ENCODE measurements at places on chromosomes 4 and X. TPM values are rescaled to one million over a fixed set of nuclear protein-coding genes. Genes with fewer than 3 reads are reported as not detected.
A peak's percentile ranks its signal among the peaks of the same experiment; 100 is the strongest.

Gene SCLT1
- 5.3 TPM for total RNA-seq

DNA sequence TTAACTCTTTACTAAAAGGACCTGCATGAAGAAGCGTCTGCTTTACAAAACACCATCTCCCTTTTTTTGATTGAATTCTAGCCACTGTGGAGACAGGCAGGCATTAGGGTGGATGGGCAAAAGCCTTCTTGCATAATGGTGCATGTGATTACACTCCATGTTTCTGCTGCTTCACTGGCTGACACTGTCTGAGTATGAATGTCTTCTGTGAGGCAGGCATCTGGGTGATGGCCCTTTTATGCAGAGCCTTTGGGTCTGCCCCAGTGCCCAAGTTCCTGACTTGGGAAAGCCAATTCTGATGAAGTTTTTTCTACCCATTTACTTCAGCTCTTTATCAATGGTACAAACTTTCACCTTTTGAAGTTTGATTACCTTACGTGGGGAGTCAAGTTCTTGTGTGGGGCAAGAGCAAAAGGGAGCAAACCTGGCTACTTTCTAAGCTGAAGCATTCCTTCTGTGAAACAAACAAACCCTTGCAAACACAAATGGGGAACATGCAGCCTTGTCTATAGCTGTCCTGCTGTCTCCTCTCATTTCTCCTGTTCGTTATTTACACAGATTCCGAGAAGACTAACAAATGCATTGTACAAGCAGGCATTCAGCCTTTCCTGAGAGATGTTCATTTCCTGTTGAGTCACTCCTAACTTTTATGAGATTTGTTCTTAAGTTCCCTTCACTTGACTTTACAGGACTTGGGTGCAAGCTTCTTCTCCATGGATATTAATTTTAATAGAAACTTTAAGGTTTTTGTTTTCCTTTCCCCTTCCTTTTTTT lies 301.9 kb downstream of the TLL1 start:
- peak; percentile 65 for DNase-seq

GRCh38 chr4:116438981-116439729 lies 646.2 kb downstream of the TRAM1L1 start:
- no peak for DNase-seq

Gene SAGE1
- total RNA-seq: not detected

GRCh38 chr4:139904406-139904805 lies 238.8 kb downstream of the MGST2 start:
- no peak for DNase-seq

Gene SH2D1A
- not detected for total RNA-seq

Gene SOWAHB
- total RNA-seq: 21.1 TPM

Gene CT45A2
- not detected for total RNA-seq

- DNase-seq: peak; percentile 15
These were observed 89.9 kb upstream of the PAK3 start for GRCh38 chrX:111006116-111006515.

- no peak for DNase-seq
These were observed 72.4 kb upstream of the UCP1 start for GRCh38 chr4:140641105-140641555.

Gene HMX1
- not detected for total RNA-seq

- no peak for DNase-seq
These were observed 69.5 kb downstream of the SHROOM2 start for GRCh38 chrX:9855561-9856283.

Gene RXFP1
- total RNA-seq: not detected

Gene UNC5C
- total RNA-seq: not detected

GRCh38 chrX:31440546-31440945 lies 368.7 kb upstream of the FTHL17 start:
- DNase-seq: no peak

DNA sequence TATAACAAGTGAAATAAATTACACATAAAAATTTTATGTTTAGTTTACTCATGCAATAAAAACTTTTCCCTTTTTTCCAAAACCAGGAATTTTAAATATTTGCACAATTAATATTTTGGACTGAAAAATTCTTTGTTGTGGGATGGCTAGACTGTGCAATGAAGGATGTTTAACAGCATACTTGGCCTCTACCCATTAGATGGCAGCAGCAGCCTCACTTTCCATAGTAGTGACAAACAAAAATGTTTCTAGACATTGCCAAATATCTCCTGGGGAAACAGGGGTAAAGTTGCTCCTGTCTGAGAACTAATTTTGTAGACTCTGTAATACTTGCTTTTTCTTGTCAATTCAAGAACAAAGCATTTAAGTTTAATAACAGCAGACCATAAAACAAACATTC lies 49.8 kb downstream of the SCLT1 start:
- DNase-seq: peak; percentile 13

DNA sequence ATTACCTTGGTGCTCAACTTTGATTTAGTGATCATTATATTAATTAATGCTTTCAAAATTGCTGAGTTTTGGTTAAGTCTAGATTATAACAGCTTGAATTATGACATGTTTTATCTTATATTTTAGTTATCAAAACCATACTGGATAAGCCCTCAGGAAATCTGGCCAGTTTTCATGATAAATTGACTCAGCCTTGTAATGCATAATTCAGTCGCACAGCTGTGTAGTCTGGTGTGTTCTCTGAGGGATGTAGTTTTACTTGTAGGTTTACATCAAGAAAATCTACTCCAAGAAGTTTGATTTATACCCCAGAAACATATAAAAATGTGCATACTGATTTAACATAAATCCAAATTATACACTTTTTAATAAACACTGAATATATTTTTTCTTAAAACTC lies 477.5 kb downstream of the SPRY1 start:
- no peak for DNase-seq

Gene COQ2
- 9.5 TPM for total RNA-seq

Gene PAGE5
- not detected for total RNA-seq

DNA sequence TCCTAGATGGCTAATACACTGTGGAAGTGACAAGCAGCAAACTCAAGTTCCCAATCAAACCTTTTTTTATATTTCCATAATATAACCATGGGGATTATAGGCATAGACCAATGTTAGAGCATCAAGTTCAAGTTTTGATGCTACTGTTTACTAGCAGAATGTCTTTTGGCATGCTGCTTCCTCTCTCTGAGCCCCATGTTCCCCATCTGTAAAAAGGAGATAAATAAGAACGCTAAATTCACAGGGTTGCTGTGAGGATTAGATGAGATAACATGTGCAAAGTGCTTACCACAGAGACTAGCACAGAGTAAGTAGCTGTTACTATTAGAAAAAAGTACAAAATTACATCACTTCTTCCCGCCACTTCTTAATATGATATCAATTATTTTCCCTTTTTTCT lies 18.0 kb downstream of the MBNL3 start:
- DNase-seq: no peak

Gene CWH43
- 3.7 TPM for total RNA-seq

Gene F8
- total RNA-seq: 0.26 TPM

GRCh38 chrX:38232079-38232686 lies 11.5 kb upstream of the SRPX start:
- DNase-seq: peak; percentile 63

DNA sequence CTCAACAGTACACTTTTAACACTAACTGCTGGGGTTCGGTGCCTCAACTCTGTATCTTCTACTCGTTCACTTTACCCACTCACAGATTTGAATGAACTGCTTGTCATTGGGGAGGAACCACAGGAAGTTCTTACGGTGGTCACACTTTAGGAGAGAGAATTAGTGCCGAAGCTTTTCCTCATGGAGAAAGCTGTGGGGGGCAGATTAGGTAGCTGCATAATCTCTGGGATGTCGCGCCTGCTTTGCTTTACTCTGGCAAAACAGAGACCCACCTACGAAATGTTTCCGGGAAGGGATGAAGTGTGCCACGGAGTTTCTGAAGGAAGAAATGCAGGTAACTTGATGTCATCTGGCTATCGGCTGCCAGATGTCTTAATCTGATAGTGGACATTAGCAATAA lies 949.7 kb upstream of the TENM3 start:
- DNase-seq: no peak

Gene CCDC149
- 4.2 TPM for total RNA-seq

Gene KIF4A
- total RNA-seq: 0.64 TPM
